ENCODE measurements at places on chromosomes 4 and X.

DNA sequence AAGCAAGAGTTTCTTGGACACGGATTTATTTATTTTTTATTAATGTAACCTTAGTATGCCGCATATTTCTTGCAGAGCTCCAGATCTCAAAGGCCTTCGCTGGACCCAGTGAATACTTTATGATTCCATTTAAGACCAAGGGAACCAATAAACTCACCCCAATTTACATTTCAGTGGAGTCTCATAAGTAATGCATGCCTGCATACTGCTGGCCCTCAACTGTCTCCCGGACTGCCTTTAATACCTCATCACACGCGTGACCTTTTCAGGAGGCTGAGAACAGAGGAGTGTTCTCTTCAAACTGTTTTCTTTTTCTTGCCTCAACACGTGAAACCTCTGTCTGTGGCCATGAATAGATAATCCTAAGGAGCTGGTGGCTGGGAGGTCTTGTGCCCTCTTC lies 240.9 kb downstream of the STIM2 start:
- DNase-seq: no peak

- no peak for DNase-seq
Observed at GRCh38 chr4:92304606-92305005, 840 bp downstream of the GRID2 start.

DNA sequence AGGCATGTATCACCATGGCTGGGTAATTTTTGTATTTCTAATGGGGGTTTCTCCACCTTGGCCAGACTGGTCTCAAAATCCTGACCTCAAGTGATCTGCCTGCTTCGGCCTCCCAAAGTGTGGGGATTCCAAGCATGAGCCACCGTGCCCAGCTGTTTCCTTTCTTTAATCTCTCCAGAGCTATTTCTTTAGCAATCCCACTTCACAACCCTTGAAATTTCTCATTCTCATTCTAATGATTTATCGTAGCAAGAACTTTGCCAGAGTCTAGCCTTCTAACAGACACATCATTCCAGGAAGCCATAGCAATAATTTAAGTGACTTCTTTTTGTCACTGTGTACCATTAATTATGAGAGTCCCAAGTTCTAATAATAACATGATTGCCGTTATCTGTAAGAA lies 68.6 kb downstream of the RXFP1 start:
- DNase-seq: no peak

GRCh38 chr4:188016754-188017153 lies 21.2 kb downstream of the ZFP42 start:
- DNase-seq: no peak

DNA sequence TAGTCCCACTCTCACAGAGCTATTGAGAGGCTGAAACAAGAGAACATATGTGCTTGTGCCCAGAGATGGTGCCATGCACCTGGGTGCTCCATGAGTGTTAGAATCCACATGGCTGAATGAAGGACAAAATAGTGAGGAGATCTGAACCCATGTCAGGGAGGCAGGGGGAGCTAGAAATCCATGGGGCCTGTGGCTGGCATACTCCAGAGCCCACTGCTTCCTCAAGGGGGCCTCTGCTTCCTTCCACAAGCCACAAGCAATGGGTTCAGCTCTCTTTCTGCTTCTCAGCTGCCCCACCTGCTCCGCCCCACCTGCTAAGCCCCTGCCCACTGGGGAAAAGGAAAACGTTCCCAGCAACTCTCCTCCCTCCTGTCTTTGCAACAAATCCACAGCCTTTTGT lies 46.1 kb downstream of the PJA1 start:
- no peak for DNase-seq

DNA sequence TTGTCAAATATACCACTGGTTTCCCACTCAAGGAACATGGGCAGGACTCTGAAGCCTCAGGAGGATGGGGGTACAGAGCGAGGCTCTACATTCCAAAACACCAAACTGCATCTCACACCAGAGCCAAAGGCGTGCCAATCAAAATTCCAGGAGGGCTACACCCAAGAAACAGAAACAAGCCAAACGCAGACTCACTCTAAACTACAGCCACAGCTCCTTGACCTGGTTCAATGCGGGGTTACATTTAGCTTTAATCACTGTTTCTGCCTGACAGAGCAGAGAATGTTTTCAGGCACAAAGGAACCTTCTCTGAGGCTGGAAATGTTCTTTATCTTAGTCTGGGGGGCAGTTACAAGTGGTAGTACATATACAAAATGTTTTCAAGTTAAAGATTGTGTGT lies 2121.5 kb upstream of the AGA start:
- DNase-seq: no peak

GRCh38 chrX:40021647-40022046 lies 76.1 kb downstream of the BCOR start:
- DNase-seq: no peak

- no peak for DNase-seq
Observed at GRCh38 chr4:125663896-125664767, 349.4 kb downstream of the FAT4 start.

- DNase-seq: no peak
Observed at GRCh38 chr4:170325599-170325998, 235.8 kb upstream of the AADAT start.

DNA sequence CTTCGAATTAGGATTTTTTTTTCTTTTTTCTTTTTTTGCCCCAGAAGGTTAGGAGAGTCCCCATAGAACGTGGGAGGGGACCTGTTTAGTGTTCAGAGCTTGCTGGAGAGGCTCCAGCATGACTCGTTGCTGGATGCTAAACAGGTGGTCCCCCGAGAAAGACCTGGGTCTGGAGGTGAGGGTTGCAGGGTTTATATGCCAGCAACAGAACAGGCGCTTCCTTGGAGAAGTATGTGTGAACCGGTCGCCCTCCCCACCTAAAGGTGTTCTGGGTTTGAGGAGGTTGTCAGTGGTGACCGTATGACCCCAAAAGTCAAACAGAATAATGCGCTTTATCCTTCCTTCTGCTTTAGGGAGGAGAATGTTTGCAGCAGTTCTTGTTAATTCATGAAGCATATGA lies 52.1 kb upstream of the SHOX start:
- no peak for DNase-seq

DNA sequence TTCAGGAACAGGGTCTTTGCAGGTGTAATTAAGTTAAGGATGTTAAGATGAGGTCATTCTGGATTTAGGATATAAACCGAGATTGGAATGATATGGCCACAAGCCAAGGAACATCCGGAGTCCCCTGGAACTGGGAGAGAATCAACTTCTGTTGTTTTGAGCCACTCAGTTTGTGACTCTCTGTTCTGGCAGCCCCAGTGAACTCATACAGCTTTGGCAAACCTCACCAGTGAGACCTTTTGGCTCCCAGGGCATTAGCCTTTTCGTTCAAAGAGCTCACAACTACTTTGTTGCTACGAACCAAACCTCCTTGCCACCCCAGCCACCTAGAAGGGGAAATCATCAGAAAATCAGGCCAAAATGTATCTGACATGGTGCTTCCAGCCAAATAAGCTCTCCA lies 80.4 kb downstream of the MTMR1 start:
- DNase-seq: no peak

DNA sequence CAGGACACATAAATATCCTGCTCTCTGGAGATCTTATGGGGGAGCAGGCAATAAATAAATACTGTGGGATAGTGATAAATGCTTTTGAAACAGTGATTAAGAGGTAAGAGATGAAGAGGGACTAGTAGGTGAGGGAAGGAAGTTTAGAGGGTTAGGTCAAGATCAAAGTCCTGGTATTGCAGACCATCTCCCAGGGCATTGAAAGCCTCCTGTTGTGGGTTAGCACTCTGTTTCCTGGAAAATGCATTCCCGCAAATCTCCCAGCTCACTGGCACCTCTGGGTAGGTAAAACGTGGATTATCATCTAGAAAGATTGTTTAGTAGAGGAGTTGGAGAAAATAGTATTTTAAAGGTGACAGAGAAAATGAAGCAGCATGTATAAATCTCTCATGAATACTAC lies 2.2 kb downstream of the SNX25 start:
- DNase-seq: no peak

DNA sequence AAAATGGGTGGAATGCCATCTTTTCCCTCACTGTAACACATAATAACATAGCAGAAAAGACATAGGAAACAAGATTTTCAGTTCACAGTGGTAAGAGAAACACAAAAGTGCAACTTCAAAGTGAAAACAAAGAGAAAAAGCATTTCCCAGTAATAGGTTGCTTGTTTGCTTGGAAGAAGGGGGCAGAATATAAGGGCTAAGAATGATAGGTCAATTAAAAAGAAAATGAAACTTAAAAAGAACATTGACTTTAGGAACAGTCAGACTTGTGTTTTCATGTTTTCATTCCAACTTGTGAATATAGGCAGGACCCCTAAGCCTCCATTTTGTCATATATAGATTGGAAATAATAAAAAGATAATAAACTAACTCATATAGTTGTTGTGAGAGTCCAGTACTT lies 168.2 kb upstream of the PPP3CA start:
- DNase-seq: no peak

DNA sequence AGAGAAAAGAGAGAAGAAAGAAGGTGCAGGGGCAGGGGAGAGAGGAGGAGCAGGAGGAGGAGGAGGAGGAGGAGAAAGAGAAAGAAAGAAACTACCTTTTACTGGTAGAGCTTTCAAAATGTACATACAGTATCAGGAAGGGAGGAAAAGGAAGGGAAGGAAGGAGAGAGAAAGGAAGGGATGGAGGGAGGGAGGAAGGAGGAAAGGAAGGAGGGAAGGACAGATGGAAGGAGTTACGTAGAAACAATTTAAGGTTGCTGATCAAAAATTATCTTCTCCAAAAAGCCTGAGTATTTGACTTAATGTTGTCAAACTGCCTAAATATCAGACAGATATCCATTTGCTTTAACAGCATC lies 13.4 kb downstream of the TBC1D9 start:
- DNase-seq: no peak

GRCh38 chrX:149845385-149845784 lies 35.6 kb upstream of the MAGEA8 start:
- no peak for DNase-seq

- DNase-seq: no peak
Observed at GRCh38 chrX:7351926-7352325, 204.0 kb upstream of the PUDP start.

DNA sequence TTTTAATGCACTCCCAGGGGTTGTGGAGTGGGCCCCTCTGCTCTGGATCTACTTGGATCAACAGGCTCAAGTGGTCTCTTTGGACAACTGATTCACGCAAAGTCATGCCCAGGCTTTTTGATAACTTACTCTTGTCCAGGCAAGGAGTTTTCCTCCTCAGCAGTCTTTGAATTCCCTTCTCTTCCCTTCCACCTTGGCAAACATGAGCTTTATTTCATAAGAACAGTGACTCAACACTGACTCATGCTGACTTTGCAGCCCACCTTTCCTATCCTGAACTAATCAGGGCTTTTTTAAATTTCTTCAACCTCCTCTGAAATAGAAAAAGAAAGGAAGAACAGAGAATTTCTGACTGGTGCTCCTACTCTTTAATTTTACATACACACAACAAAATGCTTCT lies 132.1 kb upstream of the LDB2 start:
- DNase-seq: no peak

DNA sequence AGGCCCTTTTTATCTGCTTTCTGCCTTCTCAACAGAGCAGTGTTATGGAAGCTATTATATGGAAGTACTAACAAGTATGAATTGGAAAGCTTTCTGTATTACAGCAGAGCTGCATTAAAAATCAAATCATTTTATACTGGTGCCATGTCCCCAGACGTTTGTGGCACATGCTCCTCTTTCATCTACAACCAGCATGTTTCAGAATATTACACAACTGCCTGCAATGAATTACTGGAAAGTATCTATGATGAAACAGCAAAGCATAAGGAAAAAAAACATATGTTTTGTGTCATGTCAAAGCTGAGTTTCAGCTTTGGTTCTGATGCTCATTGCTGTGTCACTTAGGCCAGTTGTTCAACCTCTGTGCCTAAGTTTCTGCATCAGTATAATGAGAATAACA lies 576.8 kb downstream of the GBA3 start:
- DNase-seq: no peak

GRCh38 chr4:146178126-146178525 lies 2.6 kb downstream of the LSM6 start:
- no peak for DNase-seq

DNA sequence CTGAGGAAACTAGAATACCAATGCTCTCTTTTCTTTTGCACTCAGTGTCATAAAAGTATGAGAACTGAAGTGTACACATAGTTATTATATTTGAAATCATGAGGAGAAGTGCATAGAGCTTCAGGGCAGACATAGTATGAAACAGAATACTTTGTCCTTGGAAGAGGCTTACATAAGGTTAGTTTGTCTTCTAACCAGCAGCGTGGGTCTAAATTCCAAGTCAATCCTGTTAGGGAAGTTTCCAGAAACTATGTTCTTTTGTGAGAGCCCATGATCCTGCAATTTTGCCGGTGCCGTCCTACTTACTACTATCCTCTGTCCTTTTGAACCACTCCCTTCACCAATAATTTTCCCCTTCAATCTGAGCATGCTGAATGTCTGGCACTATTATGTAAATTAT lies 156.2 kb downstream of the PABPC4L start:
- no peak for DNase-seq

- no peak for DNase-seq
Observed at GRCh38 chrX:134426281-134426680, 33.7 kb upstream of the HPRT1 start.

GRCh38 chr4:53490965-53491622 lies 100.2 kb downstream of the LNX1 start:
- no peak for DNase-seq

- no peak for DNase-seq
Observed at GRCh38 chr4:9923195-9923812, 98.0 kb downstream of the SLC2A9 start.

- DNase-seq: no peak
Observed at GRCh38 chr4:173128199-173128890, 40.3 kb upstream of the GALNT7 start.

DNA sequence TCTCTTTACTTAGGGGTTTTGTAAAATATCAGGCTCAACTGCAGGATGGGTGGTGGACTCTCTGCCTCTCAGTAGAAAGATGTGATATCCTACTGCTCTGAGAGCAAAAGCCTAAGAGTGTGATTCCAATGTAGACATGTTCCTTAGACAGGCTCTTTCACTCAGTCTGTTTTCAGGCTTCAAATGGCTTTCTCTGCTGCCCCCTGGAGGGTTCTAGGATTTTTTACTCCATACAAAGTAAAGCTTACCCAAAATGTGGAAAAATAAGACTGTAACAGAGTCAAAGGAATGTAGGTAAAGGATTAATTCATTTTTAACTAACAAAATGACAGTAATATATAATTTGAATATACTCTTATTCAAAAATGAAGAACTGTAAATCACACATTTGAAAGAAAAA lies 32.1 kb downstream of the ZGRF1 start:
- no peak for DNase-seq

GRCh38 chr4:162364651-162365050 lies 200.9 kb upstream of the FSTL5 start:
- no peak for DNase-seq

DNA sequence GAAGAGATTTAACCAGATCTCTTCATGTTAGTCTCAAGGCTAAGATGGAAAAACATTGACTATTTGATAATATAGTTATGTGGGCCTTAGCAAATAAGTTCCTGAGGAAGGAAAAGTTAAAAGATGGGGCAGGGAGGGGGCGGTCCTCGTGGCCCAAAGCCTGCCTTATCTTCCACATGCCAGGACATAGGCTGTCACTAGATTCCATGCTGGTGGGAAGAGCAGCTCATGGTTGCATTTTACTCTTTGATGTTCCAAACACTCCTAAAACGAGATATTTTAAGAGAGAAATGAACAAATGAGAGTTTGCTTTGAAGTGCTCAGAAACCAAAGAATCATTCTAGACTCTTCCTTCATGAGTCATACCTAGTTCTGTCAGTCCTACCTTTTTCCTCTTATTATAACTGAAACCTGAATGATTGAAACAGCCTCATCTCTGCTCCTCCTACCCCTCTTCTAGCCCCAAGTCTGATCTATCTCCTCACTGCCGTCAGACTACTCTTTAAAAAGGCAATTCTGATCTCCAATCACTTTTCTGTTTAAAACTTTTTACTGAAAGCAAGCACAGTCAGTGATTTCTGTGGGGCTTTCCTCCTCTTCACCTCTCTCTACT lies 25.1 kb downstream of the RAB9B start:
- DNase-seq: no peak
